ENCODE measurements at places on chromosomes 4 and X.

DNA sequence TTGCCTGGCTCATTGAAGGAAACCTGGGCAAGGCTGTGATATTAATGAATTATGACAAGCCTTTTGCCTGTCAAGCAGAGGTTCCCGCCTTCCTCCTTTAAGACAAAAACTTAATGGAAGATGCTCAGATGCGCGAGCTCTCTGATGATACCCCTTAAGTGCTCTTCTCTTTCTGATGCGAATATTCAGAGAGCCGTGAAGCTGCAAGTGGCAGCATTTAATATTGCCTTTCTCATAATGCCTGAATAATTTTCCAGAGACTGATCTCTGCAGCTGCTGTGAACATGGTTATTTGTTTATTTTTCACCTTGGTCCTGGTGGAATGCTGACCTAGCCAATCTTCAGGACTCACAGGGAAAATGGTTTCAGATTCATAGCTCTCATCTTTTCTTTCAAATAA is 251.8 kb downstream of the TENM3 start:
- no peak for DNase-seq

DNA sequence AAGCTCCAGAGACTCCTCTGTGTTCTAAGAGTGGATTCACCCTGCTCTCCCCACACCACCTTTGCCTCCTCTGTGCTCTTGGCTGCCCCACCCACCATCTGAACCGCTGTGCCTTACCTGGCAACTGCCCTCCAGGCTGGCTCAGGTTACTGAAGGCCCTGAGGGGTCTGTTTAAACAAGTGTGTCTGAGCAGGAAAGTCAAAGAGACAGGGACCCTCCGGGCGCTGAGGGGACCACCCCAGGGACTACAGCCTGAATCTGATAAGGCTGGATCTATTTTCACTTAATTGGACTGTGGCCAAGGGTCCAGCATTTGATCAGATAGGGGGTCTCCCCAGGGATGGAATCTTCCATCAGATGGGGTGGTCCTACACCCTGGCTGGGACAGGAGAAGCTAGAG is 10.4 kb upstream of the MSX1 start:
- no peak for DNase-seq

DNA sequence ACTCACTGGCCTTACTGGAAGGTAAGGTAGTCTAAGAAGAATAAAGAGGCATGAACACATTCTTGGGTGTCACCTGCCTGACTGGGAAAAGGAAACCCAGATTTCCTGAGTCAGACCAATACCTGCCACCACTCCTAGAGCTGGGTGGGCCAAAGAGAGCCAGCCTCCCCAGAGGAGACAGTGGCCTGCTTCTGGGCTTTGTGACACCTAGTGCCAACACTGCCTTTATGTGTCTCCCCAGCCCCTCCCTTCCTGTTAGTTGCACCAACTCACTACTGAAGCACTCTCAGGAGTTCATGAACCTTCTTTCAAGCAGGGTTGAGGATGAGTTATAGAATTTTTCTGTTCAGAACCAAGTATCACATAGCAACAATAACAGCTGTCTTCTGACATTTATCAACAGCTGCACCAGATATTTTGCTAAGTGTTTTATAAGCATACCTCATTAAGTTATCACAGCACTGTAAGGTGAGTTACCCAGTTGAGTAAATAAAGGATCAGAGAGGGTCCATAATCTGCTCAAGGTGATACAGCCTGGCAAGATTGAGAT is 77.6 kb upstream of the ETNPPL start:
- DNase-seq = no peak

GRCh38 chr4:188177997-188178675 is 38.9 kb downstream of the TRIML1 start:
- no peak for DNase-seq

- DNase-seq = no peak
Measured at GRCh38 chrX:40157228-40158035, 59.7 kb upstream of the BCOR start.

Data from CD4-positive, alpha-beta T cell treated with Interleukin-4 for 4 hours (primary cell).